Stimulated activated CD4-positive, alpha-beta T cell treated with anti-CD3 and anti-CD28 coated beads, Interleukin-12 subunit alpha, Interleukin-12 subunit beta, amount 100 ng/mL, for 48 hours (primary cell): ENCODE measurements at places on chromosomes 1 and 21.
A peak's percentile ranks its signal among the peaks of the same experiment; 100 is the strongest.

DNA sequence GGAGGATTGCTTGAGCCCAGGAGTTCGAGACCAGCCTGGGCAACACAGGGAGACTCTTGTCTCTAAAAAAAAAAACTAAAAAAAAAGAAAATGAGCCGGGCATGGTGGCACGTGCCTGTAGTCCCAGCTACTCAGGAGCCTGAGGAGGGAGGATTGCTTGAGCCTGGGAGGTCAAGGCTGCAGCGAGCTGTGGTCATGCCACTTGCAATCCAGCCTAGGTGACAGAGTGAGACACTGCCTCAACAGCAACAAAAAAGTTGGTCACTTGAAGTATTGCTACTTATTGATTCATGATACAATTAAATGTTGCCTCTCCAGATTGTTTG lies 57.9 kb upstream of the CXADR start:
- DNase-seq: no peak

- DNase-seq: no peak
Measured at GRCh38 chr1:111720977-111721786, 18.0 kb downstream of the INKA2 start.

DNA sequence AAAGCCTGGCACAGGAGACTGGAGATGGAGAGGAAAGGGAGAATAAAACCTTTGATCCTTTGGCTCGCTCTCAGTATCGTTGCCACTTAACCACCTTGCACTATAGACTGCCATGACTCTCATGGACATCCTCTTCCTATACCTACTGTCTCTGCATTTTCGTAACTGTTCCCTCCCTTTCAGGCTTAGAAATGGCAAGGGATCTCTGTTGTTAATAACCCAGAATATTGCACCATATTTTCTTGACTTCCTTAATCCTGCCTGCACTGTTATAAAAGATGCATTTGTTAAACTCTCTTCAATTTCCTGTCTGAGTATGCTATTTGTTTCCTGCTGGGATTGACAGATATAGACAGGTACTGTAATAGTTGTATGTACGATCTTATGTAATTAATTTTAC lies 38.6 kb downstream of the CYYR1 start:
- no peak for DNase-seq

DNA sequence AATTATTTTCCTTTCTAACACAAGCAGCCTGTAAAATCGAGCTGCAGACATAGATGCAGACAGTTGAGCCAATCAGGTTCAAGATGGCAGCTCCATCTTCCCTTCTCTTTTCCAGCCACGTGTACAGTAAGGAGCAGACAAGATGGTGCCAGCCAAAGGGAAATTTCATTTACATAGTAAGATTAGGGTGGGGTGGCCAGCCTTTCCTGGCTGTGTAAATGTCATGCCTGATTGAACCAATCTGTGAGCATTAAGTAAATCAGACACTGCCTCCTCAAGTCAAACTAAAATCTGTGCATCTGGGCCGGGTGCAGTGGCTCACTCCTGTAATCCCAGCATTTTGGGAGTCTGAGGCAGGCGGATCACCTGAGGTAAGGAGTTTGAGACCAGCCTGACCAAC lies 60.2 kb downstream of the TBCE start:
- DNase-seq: no peak

DNA sequence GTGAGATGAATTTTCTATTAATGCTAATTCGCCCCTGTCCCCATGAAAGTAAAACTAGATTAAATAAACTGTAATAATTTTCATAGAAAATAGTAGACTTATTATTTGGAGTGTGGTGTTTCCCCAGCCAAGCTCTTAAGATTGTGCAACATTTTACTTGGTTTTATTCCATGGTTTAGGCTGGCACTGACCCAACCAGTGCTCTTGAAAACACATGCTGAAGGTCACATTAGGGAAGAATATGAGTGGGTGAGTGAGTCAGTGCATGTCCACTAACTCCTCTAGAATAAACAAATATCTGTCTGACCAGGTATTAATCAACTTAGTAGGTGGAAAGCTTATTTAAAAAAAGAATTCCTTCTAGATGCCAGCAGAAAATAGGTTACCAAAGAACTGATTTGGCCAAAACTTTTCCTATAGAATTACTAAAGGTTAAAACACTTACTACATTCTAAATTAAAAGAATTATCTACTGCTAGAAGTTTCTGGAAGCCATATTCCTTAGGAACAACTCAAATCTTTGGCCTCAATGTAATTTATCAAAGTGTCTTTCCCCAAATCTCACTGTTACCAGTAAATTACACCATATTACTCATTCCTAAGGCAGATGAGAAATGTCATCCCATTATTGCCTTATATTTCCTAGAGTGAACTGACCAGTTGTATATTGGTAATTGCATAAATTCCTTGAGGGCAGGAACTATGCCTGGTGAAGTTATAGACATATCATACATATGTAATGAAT lies 89.7 kb upstream of the RGS1 start:
- no peak for DNase-seq

- no peak for DNase-seq
Measured at GRCh38 chr1:240149484-240150094, 57.9 kb downstream of the FMN2 start.

- no peak for DNase-seq
Measured at GRCh38 chr1:61441723-61442262, 283.1 kb downstream of the TM2D1 start.

GRCh38 chr1:172484252-172484651 lies 40.4 kb upstream of the PIGC start:
- no peak for DNase-seq

GRCh38 chr1:22119626-22120468 lies 23.1 kb downstream of the WNT4 start:
- DNase-seq: no peak

DNA sequence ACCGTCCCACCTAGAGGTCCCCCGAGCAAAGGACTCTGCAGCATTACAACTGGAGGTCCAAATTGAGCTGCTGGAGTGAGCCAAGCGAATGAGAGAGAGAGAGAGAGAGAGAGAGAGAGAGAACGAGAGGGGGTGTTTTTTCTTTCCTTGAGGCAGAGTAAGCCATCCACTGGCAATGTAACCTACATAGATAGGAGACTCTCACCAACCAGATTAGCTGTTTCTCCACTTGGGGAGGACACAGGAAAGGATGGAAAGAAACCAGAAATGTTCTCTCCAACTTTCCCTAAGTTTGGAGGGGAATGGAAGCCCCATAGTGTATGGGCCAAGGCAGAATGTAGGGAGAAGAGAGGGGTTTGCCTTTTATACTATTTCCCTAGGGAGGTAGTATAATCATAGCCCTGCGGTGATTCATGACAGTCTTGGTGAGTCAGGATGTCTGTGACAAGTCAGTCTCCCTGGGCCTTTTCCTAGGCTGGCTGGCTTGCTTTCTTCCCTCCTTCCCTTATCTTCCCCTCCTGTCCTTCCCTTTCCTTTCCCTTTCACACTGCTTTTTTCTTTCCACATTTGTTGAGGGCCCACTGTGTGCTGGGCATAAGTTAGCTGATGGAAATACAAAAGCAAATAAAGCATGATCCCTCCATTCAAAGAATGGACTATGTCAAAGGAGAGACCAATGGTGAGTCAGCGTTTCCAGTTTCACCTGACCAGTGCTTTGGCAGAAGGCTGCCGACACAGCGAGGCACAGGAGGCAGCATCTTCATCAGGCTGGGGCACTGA lies 7.1 kb downstream of the FNDC7 start:
- no peak for DNase-seq

DNA sequence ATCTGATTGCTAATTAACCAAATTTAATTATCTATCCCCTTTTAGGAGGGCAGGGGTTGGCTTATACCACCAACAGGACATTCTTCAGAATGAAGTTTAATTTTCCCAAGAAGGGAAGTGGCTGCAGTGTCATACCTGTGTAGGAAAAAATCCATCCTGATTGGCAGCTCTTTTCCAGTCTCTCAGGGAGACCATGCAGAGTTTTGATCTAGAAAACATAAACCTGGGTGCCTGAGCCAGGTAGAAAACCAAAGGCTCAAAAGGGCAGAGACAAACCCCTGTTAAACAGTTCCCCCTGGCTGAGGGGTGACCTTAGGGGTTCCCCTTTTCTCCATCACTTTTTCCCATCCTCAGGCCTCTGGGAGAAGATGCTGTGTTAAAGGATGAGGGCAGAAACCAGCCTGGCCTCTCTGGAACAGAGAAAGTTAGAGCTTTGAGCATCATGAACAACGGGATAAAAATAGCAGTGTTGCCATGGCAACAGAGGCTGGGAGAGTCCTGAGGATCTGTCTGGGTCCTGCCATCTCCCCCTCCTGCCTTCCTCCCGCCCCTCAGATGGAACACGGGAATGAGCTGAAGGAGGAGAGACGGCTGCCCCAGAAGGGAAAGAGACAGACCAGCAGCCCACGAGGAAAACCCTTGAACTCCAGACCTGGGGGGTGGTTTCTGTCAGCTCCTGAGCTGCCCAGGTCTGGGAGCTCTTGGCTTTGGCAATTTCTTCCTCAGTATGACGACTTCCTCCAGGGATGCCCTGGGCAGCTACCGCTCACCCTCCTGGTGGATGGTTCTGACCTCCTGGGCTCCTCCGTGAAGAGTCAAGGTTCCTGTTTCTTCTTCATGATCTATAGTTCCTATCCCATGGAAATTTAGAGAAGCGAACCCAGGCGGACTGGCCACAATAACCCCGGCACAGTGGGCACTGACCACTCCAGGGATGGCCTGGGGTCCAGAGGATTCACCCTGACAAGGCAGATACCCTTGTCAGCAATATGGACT lies 14.0 kb upstream of the LEMD1 start:
- no peak for DNase-seq

DNA sequence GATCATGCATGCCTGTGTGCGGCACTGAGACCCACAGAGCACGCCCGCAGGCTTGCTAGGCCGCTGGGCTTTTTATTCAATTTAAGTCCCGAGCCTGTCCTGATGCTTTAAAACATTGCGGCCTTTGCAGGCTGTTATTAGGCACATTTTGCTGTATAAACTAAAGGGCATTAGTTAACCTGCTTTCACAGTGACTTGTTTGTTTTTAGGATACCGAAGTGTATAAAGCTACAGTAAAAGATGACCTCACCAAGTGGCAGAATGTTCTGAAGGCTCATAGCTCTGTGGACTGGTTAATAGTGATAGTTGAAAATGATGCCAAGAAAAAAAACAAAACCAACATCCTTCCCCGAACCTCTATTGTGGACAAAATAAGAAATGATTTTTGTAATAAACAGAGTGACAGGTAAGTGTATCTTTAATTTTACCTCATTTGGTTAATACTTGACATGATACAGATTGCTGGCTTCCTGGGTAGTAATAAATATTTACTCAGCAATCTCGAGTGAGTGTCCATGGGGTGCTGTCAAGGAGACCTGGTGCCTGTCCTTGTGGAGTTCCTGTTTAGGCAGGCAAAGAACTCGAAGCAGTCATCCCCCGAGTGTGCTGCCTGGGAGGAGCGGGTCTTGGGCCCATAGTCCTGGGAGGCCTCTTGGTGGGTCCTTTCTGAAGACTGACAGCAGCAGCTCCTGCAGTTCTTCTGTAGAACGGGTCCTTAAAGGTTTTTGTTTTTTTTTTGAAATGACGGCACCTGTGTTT lies 40.1 kb downstream of the TRAPPC10 start:
- no peak for DNase-seq

DNA sequence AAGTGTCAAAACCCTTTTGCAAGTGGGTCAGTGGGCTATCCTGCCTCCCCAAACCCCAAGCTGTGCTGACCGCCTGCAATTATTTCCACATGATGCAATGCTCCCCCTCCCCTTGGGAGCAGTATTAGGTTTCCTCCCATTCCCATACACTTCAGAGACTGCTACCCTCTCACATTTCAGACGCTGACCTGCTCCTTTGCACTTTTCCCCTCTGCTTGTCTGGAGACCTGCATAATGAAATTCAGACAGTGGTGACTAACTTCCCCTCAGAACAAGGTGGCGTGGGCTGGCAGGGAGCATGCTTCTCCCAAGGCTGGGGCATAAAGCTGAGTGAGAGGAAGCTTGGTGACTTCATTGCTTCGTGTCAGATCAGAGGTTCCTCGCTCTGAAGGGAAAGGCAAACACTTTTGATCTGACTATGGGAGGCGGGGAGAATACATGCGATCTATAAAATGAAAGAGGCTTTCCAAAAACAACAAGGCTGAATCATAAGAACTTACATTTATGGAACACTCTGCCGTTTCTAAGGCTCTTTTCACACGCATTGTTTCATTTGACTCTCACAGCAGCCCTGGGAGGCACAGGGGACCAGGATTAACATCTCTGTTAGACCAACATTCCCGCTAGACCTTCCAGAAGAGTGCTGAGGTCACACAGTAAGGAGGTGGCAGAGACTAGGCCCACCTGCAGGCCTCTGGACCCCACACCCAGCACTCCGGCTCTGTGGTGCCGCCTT lies 27.5 kb upstream of the ROR1 start:
- DNase-seq: peak; percentile 5

GRCh38 chr1:209368864-209369598 lies 214.5 kb upstream of the CAMK1G start:
- DNase-seq: no peak

- no peak for DNase-seq
Measured at GRCh38 chr21:27722095-27722494, 755.2 kb upstream of the ADAMTS5 start.

GRCh38 chr1:12097321-12097720 lies 34.2 kb downstream of the TNFRSF8 start:
- DNase-seq: no peak

DNA sequence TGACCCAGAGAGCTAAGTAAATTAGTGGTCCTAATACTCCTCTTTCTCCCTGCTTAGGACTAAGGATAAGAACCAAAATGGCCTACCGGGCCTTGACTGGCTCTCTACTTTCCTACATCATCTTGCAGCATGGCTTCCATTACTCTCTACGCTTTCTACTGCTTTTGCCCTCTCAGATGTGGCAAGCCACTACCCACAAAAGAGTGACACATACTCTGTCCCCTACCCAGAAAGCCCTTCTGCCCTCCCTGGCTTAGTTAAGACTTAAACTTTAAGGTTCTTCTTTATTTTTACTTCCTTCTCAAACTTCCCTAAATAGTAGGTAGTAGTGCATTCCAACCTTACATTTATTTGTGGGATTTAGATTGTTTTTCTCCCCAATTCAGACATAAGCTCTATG lies 228.1 kb downstream of the TPR start:
- no peak for DNase-seq
